ENCODE measurements at places on chromosomes 5 and 9. TPM values are rescaled to one million over a fixed set of nuclear protein-coding genes. Genes with fewer than 3 reads are reported as not detected.

The CARTPT gene
- total RNA-seq: not detected

The MYOT gene
- total RNA-seq: not detected

The PCDHGB1 gene
- total RNA-seq: 0.32 TPM

The APBA1 gene
- 2.4 TPM for total RNA-seq

The IL3 gene
- total RNA-seq: 94.6 TPM
